ENCODE measurements at places on chromosomes 1 and 21.

- DNase-seq, result no peak
These were observed 87.8 kb upstream of the CD34 start for GRCh38 chr1:207998691-207999090.

GRCh38 chr1:83620016-83620415 lies 378.9 kb downstream of the TTLL7 start:
- no peak for DNase-seq

DNA sequence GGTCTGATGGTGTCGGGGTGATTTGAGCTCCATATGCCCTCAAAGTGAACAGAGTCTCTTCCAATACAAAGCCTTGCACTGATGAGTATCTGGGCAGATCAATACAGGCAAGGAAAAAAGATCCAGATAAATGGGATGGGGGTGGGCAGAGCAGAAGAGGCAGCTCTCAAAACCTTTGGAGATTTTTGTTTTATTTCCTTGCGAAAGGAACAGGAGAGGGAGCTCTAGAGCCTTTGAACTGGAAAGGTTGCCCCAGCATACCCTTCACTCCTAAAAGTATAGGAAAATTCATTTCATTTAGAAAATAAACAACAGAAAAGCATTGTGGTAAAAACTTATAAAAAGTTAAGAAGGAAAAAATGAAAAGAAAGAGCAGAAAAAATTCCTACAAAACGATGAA lies 31.4 kb upstream of the OLIG2 start:
- no peak for DNase-seq

DNA sequence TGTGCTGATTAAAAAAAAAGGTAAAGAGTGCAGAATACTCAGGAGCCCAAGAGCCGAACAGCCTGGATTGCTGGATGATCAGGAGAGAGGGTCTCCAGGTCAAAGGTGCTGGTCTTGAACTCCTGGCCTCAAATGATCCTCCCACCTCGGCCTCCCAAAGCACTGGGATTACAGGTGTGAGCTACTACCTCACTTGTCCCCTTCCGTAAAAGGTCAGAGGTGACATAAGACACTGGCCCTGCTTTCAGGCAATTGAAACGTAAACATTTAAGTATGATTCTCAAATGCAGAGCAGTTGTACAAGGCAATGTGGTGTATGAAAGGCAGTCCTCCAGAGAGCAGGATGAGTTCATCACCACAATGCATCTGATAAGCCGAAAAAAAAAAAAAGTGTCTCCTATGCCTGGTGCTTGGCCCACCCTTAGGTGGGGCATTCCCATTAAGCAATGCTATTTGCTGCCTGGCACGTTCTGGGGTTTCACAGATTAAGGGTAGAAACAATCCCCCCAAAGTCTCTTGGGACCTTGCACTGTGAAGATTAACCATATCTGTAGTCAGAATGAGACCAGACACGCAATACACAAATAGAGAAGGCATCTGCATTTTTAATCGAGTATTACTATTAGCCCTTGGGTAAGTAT lies 47.7 kb downstream of the PARP1 start:
- DNase-seq, result no peak

- DNase-seq, result no peak
These were observed 817.9 kb downstream of the PLA2G4A start for GRCh38 chr1:187646536-187647107.

- DNase-seq, result no peak
These were observed 110.5 kb downstream of the NGF start for GRCh38 chr1:115227346-115228082.

DNA sequence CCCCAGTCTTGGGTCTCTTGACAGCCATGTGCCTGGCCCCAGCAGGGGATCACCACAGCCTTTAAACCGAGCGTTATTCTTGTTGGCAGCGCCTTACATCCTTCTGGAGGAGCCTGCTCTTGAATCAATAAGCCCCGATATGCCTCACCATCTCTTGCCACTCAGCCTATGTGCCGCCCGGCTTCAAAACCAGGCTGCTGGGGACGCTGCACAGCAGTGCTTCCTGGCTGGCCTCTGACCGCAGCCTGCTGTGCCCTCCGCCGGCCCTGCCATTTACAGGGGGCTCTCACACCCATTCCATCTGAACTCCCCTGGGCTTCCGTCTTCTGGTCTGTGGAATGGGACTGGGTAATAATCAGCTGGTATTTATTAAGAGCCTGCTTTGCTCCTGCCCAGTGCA lies 3.0 kb upstream of the PEX10 start:
- DNase-seq, result no peak

GRCh38 chr1:196558411-196558810 lies 49.8 kb downstream of the KCNT2 start:
- no peak for DNase-seq

GRCh38 chr1:179061360-179062282 lies 20.2 kb upstream of the TOR3A start:
- DNase-seq, result no peak

GRCh38 chr1:65668368-65668767 lies 124.3 kb upstream of the PDE4B start:
- no peak for DNase-seq

DNA sequence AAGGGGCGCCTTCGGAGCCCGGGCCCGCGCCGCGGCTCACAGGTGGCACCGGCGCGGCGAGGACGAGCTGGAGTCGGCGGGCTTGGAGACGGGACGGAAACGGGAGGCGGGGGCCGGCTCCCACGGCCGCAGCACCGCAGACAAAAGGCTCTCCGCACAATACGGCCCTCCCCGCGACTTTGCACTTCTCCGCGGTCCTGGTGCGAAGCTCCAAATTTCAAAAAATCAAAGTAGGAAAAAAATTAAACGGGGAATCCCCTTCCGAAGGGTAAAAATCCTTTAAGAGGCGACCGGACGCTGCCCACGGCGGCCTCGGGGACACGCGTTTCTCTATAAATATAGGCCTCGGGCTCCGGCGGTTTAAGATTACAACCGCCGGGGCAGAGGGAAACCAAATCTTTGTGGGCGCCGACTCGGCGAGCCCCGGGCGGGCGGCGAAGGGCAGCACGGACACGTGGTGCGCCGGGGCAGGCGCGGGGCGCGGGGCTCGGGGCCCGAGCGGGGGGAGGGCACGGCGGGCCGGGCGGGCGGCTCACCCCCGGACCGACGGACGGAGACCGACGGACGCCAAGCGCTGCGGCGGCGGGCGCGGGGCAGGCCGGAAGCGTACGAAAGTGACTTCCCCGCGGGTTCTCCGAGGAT lies 453 bp downstream of the PABPC4 start:
- DNase-seq, result no peak

- DNase-seq, result no peak
These were observed 59.8 kb downstream of the IL12RB2 start for GRCh38 chr1:67367370-67368045.

- DNase-seq, result no peak
These were observed 1.6 kb downstream of the ELOVL1 start for GRCh38 chr1:43366179-43366578.

DNA sequence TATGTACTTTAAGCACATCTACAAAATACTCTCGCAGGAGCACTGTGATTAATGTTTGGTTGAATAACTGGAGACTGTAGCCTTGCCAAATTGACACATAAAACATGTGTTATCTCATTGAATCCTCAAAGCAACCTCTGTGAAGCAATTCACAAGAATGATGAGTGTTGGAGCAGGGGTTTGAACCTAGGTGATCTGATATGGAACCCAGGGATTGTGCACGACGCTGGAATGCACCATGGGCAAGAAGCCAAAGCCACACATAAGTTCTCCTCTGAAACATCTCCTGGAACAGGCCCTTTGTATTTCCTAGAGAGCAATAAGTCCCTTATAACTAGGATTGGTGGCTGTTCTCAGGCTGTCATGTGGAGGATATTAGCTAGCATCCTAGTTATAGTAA lies 124.6 kb upstream of the IVNS1ABP start:
- no peak for DNase-seq

DNA sequence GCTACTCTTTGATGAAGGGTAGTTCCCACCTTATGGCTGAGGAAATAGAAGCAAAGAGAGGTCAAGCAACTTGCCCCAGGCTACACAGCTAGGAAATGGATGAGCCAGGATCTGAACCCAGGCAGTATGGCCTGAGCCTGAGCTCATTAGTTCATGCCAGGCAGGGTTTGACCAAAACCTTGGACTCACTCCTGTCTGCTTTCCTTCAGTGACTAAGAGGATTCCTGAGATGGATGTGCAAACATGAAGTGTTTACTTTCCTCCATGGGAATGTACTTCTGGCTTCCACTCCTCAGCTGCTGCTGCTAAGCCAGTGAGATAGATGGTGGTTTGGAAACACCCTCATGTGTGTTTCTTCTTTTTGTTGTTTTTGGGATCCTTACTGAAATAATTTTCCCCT lies 35.1 kb upstream of the ERRFI1 start:
- no peak for DNase-seq

DNA sequence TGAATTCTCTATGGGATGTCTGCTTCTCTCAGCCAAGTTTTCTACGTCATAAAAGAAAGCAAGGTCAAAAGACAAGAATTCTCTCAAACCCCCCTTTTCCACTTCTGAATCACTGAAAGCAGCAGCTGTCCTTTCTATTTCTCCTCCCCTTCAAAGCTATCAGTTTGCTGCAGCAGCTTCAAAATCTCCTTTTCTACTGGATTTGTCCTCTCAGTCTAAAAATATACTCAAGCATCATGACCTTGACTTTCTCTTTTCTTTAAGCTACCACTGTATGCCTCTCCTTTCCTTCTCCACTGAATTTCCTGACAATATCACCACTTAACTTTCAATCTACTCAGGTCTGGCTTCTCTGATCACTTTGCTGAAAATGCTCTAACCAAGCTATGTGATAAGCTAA lies 1.9 kb downstream of the WDR64 start:
- no peak for DNase-seq

- DNase-seq, result no peak
These were observed 133.9 kb downstream of the LMX1A start for GRCh38 chr1:165222580-165222979.

DNA sequence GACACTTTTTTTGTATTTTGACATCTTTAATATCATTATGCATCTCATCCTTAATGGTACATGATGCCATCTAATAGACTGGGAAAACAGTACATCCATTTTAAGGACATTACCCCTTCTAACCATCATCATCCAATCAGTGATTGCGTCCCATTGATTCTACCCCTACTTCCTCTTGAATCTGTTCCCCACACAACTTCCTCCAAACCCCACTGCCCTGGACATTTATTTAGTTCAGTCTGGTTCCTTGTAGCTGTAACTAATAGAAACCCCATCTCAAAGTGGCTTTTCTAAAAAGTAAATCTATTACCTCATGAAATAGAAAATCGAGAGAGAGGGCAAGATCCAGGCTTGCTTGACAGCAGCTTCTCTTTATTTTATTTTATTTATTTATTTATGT lies 2.1 kb upstream of the ITLN1 start:
- DNase-seq, result no peak

DNA sequence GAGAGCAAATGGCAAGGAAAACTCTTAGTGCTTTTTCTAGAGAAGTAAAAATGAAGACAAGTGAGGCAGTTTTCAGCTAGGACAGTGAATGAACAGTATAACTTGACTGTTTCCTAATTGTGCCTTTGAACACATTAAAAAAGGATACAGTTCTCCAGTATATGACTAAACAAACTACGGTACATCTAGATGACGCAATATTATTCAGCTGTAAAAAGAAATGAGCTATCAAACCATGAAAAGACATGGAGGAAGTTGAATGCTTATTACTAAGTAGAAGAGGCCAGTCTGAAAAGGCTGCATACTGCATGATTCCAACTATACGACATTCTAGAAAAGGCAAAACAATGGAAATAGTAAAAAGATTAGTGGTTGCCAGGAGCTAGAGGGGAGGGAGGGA lies 206.3 kb downstream of the SIPA1L2 start:
- no peak for DNase-seq

- no peak for DNase-seq
These were observed 65.4 kb downstream of the PATJ start for GRCh38 chr1:61807606-61808140.

Measured in CD4-positive, alpha-beta T cell treated with Interleukin-4 for 4 hours (primary cell).